ENCODE measurements at places on chromosomes 13 and 19.

- DNase-seq: no peak
These were observed 1323.5 kb upstream of the SLC10A2 start for GRCh38 chr13:104389691-104390090.

DNA sequence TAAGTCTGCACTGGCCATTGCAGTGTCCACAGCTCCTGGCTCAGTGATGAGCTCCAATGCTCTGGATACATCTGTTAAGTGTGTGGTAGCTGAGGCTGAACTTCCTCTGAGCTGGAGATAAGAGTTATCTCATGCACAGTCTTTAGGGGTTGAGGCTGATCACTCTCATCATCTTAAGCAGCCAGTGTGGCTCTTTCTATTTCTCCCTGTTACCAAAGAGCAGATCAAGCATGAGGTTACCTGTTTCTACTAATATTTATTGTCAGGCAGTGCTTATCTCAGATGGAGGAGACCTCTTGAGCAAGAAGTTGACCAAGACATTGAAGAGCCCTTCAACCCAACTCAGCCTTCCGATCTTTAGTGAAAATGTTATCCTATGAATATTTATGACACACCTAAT, 6.6 kb upstream of the OR10H2 start:
- peak; percentile 34 for DNase-seq

- no peak for DNase-seq
These were observed 26.9 kb downstream of the GGACT start for GRCh38 chr13:100561599-100562204.

- DNase-seq: no peak
These were observed 299.7 kb downstream of the TEX29 start for GRCh38 chr13:111620166-111620565.

DNA sequence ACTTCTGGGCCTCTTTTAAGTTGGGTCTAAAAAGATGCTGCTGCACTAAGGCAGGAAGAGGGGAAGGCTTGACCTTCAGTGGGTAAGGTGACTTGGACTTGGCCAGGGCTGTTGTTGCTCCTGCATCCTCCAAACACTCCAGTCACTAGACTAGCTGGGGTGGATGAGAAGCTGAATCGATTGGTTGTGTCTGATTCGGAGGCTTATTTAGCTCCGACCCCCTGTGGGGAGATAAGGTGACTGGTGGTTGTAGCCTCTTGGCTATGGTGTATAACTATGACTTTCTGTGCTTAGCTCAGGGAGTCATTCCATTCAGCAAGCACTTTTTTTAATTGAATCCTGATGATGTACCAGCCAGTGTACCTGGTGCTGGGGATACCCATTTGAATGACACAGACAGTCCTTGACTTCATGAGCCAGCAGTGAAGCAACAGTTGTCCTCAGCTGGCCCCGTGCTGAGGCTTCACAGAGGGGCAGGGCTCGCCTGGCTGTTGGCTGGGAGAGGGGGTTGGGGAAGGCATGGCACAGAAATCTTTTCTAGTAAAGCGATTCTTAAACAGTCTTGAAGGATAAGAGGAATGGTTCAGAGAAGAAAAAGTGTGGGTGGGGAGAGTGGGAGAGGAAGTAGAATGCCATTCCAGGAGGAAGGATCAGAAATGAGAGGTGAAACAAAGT, 9.9 kb downstream of the PCDH8 start:
- DNase-seq: no peak

GRCh38 chr13:76954538-76954937, 6.2 kb downstream of the ACOD1 start:
- DNase-seq: no peak

- DNase-seq: no peak
These were observed 8.6 kb downstream of the ALDH16A1 start for GRCh38 chr19:49461656-49462055.

DNA sequence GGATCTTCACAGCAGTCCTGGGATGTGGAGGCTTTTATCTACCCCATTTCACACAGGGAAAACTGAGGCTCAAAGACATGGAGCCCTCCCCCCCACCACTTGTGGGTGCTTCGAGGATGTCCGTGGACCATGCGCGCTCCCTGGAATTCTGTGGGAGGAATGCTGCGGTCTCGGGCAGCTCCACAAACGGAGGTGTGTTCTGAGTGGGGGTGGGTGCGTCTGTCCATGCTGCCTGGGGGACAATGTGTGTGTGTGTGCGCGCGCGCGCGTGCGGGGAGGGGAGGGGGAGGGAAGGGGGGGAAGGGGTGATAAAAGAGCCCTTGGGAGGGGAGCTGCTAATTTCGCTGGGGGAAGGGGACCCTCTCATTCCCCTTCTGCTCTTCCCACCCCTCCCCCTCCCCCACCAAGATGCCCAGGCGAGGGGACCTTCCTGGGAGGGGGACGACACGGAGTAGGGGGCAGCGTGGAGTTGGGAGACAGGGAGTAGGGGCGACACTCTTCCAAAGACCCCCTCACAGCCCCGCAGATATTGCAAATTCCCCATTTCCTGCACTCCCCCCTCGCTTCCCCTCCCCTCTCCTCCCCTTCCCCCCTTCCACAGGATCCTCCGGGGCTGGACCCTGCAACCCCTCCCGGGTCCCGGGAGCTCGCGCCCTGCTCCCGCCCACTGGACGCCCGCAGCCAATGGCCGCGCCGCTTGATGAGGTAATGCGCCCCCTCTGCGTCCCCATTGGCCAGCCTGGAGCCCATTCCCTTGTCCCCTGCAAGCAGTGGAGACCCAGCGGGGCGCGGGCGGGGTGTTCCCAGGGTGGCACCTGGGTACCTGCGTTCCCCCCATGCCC, 18.9 kb upstream of the ZNRF4 start:
- no peak for DNase-seq

DNA sequence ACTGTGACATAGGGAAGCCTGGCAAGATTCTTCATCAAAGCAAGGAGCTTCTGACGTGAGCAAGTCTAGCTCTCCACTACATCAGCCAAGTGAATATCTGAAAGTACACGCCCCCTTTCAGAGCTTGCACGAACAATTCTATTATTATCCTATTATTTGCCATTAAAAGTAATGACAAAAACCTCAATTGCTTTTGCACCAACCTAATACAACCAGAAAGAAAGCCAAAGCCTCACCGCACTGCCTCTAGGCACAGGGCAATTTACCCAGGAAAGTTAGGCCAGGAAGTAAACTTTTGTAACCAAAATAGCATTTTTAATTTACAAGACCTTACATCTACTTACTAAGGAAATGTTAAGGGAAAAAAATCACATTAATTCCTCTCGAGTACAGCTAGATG, 41.2 kb downstream of the LATS2 start:
- DNase-seq: no peak

DNA sequence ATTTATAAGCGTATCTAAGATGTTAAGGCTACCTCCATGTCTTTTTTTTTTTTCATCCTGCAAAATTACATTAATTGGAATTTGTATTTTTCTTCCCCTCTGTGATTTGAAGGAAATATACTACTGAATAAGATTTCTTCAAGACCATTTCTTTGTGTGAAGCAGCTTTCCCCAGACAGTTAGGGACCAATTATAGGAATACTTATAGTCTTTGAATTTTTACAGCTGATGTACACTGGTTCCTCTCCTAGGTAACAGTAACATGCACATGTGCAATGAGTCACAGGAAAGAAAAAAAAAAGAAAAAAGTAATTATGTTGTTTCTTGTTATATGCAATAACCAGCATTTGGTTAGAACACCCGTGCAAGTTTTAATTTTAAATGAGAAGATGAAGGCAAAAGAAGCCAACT, 82.0 kb downstream of the PCDH9 start:
- no peak for DNase-seq

DNA sequence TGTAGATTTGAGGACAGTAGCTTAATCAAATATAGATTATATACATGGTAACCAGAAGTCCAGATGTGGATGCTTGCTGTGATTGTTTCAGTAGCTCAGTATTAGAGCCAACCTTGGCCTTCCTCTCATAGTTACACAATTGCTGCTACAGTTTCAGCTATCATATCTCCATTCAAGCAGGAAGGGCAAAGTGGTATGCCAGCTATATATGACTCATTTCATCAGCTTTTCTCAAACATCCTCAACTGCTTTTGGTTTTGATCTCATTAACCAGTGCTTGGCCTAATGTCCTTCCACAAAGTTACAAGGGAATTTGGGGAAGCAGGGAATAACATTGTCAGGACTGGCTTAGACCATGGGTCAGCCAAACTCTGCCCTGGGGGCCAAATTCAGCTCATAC, 73.0 kb upstream of the MAB21L1 start:
- DNase-seq: no peak

GRCh38 chr19:13018035-13018914, 23.0 kb downstream of the NFIX start:
- DNase-seq: no peak

- DNase-seq: peak; percentile 94
These were observed 744 bp downstream of the UHRF1 start for GRCh38 chr19:4909897-4910593.

- DNase-seq: no peak
These were observed 14.3 kb upstream of the MCF2L start for GRCh38 chr13:112954488-112955270.

GRCh38 chr13:97298816-97299215, 76.7 kb downstream of the MBNL2 start:
- DNase-seq: no peak

GRCh38 chr13:53499576-53500133, 471.0 kb downstream of the OLFM4 start:
- DNase-seq: no peak

GRCh38 chr19:35977446-35978222, 17.4 kb upstream of the SDHAF1 start:
- peak; percentile 67 for DNase-seq

GRCh38 chr13:60435762-60436374, 38.8 kb downstream of the TDRD3 start:
- DNase-seq: no peak

- DNase-seq: no peak
These were observed 44.9 kb downstream of the C13orf46 start for GRCh38 chr13:113928685-113929627.

DNA sequence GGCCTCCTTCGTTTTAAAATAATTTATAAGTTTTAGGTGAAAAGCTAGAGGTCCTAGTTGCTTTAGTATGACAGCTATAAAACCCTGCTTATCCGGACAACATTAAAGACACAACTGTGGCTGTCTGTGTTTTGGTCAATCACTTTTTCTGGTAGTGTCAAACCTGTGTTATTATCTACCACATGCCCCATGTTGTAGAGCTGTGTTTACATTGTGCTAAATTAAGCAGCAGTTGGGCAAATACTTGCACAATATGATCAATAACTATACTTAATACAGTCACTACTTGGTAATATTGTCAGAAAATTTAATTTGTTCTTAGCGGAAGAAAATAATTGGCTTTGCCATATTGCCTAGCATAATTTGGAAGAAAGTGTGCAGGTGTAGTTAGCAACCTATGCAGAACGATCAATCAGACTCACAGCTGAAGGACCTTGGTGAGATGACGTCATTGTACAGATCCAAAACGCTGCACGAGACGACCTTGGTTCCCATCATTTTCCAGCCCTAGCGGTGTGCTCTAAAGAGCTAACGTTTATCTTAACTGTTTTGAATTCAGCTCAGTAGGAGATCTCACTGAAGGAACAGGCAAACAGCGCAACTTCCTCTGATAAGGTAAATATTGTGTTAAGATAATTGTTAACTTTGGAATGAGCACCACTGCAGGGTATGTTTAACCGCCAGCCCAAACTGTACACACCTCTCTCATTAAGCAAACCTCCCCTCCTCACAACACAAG, 476.6 kb downstream of the IRS2 start:
- DNase-seq: no peak

DNA sequence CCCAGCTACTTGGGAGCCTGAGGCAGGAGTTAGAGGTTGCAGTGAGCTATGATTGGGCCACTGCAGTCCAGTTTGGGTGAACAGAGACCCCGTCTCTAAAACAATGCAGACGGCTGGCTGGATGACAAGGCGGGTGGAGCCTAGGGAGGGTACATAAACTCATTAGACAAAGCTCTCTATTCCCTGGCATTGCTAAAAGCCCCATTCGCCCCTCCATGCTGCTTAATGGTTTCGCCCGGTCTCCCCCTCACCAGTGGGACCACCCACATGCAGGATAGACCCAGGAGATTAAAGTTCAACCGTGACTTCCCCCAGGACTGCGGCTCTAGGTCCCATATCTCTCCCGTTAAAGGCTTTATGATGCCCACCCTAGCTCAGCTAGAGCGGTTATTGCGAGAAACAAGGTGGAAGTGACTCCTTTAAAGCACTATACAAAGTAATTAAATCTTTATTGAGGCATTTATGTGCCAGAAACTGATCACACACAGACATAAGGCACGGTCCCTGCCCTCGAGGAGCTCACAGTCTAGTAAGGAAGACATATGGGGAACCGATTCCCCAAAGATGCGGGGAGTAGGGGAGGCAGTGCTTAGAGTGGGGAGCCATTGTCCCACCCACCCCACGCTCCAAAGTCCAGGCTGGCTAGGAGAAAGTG, 4.9 kb downstream of the LYPD3 start:
- no peak for DNase-seq

DNA sequence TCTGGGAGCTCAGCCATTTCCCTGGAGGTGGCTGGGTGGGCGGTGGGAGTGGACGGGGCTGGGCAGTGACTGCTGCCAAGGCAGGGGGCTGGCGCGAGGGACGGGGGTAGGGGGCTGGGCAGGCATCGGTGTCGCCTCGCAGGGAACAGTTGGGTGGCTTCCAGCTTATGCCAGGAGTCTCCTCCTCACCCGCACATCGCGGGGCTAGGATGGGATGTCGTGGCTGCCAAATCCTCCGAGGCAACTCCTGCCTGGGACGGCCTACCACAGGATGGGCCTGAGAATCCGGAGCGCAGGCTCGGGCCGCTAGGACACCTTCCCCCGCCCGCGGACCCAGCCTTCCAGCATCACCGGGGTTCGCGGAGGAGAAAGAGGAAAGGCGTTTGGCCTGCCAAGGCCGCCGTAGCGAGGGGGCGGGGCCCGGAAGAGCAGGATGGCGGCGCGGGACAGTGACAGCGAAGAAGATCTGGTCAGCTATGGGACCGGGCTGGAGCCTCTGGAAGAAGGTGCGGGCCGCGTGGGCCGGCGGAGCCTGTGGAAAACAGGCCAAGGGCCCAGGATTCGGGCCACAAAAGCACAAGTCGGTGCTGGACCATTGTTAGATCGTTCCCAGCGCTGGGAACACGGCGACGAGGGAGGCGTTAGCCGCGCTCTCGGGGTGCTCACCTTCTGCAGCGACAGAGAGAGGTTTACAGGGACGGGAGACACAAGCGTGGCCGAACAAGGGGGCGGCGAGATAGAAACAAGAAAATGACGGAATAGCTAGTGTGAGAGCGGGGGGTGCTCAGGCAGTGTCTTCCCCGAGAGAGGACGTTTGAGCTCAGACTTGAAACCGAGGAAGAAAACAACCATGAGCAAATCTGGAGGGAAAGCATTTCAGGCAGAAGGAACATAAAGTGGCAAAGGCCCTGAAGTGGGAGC, at the start of gene GPATCH1:
Gene GPATCH1 (plus strand): TSS at position 421 of the 921 bp plus-strand sequence. CDS start 13 bp downstream, at position 434.
- peak; percentile 80 for DNase-seq

DNA sequence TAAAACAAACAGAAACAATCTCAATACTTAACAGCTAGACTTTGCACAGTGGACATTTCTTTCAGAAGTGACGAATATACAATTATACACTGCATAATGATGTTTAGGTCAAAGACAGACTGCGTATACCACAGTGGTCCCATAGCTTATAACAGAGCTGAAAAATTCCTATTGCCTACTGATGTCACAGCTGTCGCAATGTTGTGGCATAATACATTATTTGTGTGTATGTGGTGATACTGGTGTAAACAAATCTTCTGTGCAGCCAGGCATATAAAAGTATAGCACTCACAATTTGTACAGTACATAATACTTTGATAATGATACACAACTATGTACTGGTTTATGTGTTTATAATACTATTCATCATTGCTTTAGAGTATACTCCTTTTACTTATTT, 116.7 kb downstream of the TNFRSF19 start:
- DNase-seq: no peak

- DNase-seq: no peak
These were observed 35.6 kb upstream of the GPR183 start for GRCh38 chr13:99342723-99343315.
